Pulmonary artery endothelial cell (primary cell): ENCODE measurements at places on chromosomes 7 and 10. TPM values are rescaled to one million over a fixed set of nuclear protein-coding genes. Genes with fewer than 3 reads are reported as not detected.

The IFIT1 gene
- 3.6 and 3.8 TPM in 2 replicates for total RNA-seq

The MUC3A gene
- total RNA-seq = not detected in 2 replicates

The ACHE gene
- 0.33 and 0.81 TPM in 2 replicates for total RNA-seq

The NUDCD3 gene
- total RNA-seq = 114 and 151 TPM in 2 replicates

The SLC18A3 gene
- total RNA-seq = not detected in 2 replicates

The GIMAP1 gene
- total RNA-seq = 11.1 and 13.5 TPM in 2 replicates

The ITIH5 gene
- total RNA-seq = not detected in 2 replicates

The CNPY1 gene
- not detected in 2 replicates for total RNA-seq

The ARPC1B gene
- 757 and 888 TPM in 2 replicates for total RNA-seq

The ASAH2 gene
- total RNA-seq = 0.46 and 1.7 TPM in 2 replicates

The CNTNAP2 gene
- total RNA-seq = not detected in 2 replicates

The EPO gene
- not detected in 2 replicates for total RNA-seq

The NUTM2A gene
- 0.07 and 0.35 TPM in 2 replicates for total RNA-seq
